Activated naive CD8-positive, alpha-beta T cell treated with anti-CD3 and anti-CD28 coated beads, Interleukin-2, amount 10 ng/mL, durations not matched to agents 7 days and 5 days (primary cell): ENCODE measurements at places on chromosomes 6 and 20. TPM values are rescaled to one million over a fixed set of nuclear protein-coding genes. Genes with fewer than 3 reads are reported as not detected.

GRCh38 chr20:39010496-39010895 lies 48.4 kb downstream of the DHX35 start:
- DNase-seq: no peak
- no peak overlapping the region for H3K27ac ChIP-seq
- H3K4me1 ChIP-seq: peaks cover 26% of the 10 kb centered on the region

- DNase-seq: no peak
- H3K27me3 ChIP-seq: peaks cover 7% of the 10 kb centered on the region
- no peak overlapping the region for H3K27ac ChIP-seq
- H3K4me1 ChIP-seq: no peaks in the 10 kb centered on the region
These were observed 662.4 kb downstream of the UTRN start for GRCh38 chr6:144947398-144947976.

- no peak for DNase-seq
- peaks cover 2% of the 10 kb centered on the region for H3K27me3 ChIP-seq
- H3K4me1 ChIP-seq: no peaks in the 10 kb centered on the region
- no peaks in the 10 kb centered on the region for H3K36me3 ChIP-seq
- no peak overlapping the region for H3K27ac ChIP-seq
These were observed 257.6 kb downstream of the LAMA2 start for GRCh38 chr6:129140526-129140925.

GRCh38 chr6:110589865-110590513 lies 113.6 kb upstream of the SLC22A16 start:
- no peaks in the 10 kb centered on the region for H3K27me3 ChIP-seq
- H3K4me3 ChIP-seq: no peak overlapping the region
- peaks cover 1% of the 10 kb centered on the region for H3K36me3 ChIP-seq
- H3K27ac ChIP-seq: no peak overlapping the region
- DNase-seq: no peak

GRCh38 chr20:2619961-2620595 lies 32.4 kb upstream of the NOP56 start:
- H3K27me3 ChIP-seq: peaks cover 27% of the 10 kb centered on the region
- no peaks in the 10 kb centered on the region for H3K4me1 ChIP-seq
- DNase-seq: no peak
- H3K27ac ChIP-seq: no peak overlapping the region

- no peak for DNase-seq
- no peaks in the 10 kb centered on the region for H3K36me3 ChIP-seq
- no peak overlapping the region for H3K27ac ChIP-seq
- peaks cover 12% of the 10 kb centered on the region for H3K27me3 ChIP-seq
These were observed 92.7 kb downstream of the DACT2 start for GRCh38 chr6:168226902-168227318.

The ZMYND8 gene
- 51.0 TPM for total RNA-seq

- no peak overlapping the region for H3K27ac ChIP-seq
- H3K27me3 ChIP-seq: peaks cover 53% of the 10 kb centered on the region
- H3K36me3 ChIP-seq: no peaks in the 10 kb centered on the region
- DNase-seq: no peak
- peaks cover 14% of the 10 kb centered on the region for H3K4me1 ChIP-seq
These were observed 270 bp downstream of the PLEKHG1 start for GRCh38 chr6:150600010-150600300.
